ENCODE measurements at places on chromosomes 3 and 15.

DNA sequence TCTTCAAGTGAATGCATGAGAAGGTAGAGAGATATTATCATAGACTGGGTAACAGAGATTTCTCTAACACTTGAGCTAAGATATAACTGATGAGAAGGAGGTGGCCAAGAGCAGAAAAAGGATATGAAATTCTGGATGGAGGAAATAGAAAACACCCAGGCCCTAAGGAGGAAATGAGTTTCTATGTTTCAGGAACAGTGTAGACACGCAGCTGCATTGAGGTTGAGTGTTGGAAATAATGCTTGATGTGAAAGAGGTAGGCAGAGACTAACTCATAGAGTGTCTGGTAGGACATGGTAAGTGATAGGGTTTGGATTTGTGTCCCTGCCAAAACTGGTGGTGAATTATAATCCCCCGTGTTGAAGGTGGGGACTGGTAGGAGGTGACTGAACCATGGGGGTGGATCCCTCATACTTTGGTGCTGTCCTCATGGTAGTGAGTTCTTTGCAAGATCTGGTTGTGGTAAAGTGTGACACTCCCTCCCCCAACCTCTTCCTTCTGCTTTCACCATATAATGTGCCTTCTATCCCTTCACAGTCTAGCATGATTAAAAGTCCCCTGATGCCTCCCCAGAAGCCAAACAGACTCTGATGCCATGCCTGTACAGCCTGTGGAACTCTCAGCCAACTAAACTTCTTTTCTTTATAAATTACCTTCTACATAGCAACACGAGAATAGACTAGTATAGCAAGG, 787.3 kb downstream of the EDEM1 start:
- no peak for DNase-seq

DNA sequence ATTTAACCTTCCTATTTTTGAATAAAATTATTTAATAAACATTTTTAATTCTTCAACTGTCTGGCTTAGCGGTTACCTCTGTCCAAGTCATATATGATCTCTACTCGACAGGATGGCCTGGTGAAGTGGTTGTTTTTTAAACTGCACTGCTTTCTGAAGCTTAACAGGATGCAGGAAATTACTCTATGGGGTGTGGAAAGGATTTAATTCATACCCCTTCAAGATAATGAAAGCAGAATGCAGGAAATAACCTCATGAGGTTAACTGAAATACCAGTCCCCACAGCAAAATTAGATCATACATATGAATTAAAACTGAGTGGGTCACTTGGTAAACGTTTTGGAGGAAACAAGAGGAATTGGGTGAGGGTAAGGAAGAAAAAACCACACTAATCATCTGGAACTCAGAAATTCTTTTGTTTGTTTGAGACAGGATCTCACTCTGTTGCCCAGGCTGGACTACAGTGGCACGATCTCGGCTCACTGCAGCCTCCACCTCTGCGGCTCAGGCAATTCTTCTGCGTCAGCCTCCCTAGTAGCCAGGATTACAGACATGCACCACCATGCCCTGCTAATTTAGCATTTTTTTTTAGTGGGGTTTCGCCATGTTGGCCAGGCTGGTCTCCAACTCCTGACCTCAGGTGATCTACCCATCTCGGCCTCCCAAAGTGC, 50.1 kb downstream of the LYSMD4 start:
- no peak for DNase-seq

GRCh38 chr3:157429708-157430107, 6.9 kb upstream of the PTX3 start:
- no peak for DNase-seq

DNA sequence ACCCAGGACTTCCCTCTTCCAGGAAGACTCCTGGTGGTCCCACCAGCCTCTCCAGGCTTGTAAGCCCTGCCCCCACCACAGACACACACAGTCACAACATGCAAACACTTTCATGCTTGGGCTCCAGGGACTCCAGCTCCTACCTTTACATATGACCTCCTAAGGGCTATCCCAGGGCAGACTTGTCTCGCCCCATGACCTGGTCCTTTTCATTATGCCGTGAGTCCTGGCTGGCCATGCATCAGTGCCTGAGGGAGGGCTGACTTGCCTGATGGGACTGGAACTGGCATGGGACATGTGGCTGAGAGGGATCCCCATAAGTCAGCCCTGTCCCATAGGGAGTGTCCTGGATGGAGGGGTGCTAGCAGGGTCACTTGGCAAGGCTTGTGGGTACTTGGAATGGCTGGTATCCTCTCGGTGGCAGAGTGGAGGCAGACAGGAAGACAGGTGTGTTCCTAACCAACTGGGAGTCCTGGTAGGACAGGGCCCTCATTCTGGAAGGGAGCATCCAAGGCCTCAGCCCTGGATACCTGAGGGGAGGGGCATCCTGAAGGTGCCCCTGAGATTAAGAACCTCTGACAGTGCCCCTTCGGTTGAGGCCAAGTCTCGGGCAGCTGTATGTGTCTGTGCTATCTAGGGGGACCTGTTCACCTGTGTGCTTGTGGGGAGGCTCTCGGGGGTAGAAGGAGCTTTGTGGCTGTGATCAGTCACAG, 540 bp upstream of the HHATL start:
- DNase-seq = no peak

DNA sequence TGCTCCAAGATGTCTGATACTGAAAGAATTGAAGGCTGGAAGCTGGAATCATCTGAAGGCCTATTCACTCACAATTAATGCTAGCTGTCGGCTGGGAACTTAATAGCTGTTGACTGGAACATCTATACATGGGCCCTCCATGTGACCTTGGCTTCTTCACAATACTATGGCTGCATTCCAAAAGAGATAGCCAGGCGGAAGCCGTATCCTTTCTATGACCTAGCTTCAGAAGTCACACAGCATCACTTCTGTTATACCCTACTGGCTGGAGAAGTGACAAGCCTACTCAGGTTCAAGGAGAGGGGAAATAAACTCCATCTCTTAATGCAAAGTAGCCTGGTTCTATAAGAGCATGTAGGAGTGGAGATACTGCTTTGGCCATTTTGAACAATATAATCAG, 50.9 kb upstream of the SPRED1 start:
- DNase-seq = no peak
